Caudate nucleus (tissue), 63 donors: ENCODE measurements at places on chromosomes 1 and 21.

- DNase-seq = no peak
Measured at GRCh38 chr1:160522136-160522535, 919 bp downstream of the SLAMF6 start.

- no peak for DNase-seq
Measured at GRCh38 chr1:77583483-77583882, 99.0 kb downstream of the ZZZ3 start.

GRCh38 chr1:216057063-216057462 is 366.2 kb downstream of the USH2A start:
- DNase-seq = no peak

DNA sequence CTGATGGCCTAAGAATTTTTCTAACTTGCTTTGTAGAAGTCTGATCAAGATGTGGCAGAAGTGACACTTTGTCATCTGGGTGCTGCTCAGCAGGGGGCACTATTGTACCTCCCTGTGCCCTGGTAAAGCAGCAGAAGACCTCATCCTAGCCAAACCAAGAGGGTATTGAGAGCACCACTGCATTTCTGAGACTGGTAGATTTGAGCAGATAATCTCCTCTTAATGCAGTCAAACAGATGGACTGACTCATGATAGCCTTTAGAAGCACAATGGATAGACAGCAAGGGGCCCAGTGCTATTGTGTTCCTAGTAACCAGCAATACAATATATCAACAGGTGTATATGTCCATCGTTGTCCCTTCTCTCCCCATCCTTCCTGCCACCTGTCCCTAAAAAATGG is 5.7 kb downstream of the TPM3 start:
- peak; percentile 9 for DNase-seq

DNA sequence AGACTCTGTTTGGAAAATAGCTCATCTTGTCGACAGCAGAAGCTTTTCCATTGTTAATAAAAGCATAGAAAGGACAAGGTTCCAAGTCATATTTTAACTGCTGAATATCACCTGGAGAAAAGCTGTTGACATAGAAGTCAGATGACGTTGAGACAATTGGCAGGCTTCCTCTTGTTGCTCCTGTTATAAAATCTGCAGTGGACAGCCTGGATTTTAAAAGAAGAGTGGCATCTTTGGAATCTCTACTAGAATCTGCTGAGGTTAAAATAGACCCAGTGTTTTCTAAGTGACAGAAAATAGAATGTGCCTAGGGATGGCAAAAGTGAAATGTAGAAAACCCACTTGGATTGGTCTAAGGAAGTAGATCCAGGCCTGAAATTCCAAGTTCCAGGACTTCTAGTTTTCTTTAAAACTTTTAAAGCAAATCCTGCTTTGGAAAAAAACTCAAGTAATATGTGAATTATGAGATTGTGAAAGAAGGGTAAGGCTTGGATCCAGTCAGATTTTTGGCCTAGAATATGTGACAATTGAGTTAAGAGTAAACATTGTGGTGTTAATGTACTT is 53.6 kb upstream of the NEXN start:
- DNase-seq = no peak

- DNase-seq = peak; percentile 57
Measured at GRCh38 chr21:45923146-45923545, 58.4 kb upstream of the COL6A1 start.

DNA sequence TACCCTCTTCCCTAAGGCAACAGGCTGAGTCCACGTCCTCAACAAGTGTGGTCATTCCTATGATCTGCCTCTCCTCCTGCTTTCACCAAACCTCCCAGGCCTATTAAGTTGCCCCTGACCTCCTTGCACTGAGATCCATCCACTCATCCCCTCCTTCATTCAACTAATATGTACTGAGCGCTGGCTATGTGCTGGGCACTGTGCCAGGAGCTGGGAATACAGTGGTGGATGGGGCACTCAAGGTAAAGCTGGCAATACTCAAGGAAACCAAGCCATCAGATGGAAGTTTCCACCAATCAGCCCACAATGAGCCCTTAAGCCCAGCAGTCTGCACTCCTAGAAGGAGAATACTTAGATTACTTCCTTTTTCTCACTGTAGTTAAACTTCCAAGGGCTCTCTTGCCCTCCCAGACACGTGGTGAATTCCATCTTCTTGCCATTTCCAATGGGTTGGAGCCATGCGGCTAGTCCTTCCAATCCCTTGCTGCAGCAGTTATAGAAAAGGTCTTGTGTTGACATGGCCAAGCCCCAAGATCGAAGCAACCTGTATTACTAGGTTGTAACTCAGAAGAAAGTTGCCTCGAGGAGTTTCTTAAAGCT is 279.9 kb upstream of the RUNX1 start:
- no peak for DNase-seq

- no peak for DNase-seq
Measured at GRCh38 chr1:59718989-59719360, 95.8 kb upstream of the HOOK1 start.

DNA sequence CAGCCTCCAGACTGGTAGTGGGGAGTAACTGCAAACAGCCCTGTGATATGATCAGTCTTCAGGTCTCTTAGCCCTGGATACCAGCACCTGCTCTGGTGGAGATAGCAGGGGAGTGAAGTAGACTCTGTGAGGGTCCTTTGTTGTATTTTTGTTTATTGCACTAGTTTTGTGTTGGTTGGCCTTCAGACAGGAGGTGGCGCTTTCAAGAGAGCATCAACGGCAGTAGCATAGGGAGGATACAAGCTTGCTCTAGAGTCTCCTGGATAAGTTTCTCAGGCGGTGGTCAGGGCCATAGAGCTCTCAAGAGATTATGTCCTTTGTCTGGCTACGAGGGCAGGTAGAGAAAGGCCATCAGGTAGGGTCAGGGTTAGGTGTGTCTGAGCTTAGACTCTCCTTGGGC is 116.4 kb downstream of the USH2A start:
- no peak for DNase-seq
